ENCODE measurements at places on chromosomes 11 and 22. TPM values are rescaled to one million over a fixed set of nuclear protein-coding genes. Genes with fewer than 3 reads are reported as not detected.

Gene VPREB1
- total RNA-seq: not detected

Gene MMP12
- not detected for total RNA-seq

Gene LRP4
- total RNA-seq: 5.5 TPM

Gene RFPL2
- not detected for total RNA-seq

Gene SAA1
- total RNA-seq: 11.6 TPM

Gene NELL1
- not detected for total RNA-seq

Gene INSC
- not detected for total RNA-seq

Gene MS4A6E
- not detected for total RNA-seq

Gene GPR83
- 0.07 TPM for total RNA-seq

Gene ART5
- not detected for total RNA-seq

Gene TMEM151A
- 0.14 TPM for total RNA-seq

Gene OOSP4A
- total RNA-seq: not detected

Gene PIH1D2
- 1.3 TPM for total RNA-seq

Measured in airway epithelial cell (primary cell).